ENCODE measurements at places on chromosomes 6 and 20.

DNA sequence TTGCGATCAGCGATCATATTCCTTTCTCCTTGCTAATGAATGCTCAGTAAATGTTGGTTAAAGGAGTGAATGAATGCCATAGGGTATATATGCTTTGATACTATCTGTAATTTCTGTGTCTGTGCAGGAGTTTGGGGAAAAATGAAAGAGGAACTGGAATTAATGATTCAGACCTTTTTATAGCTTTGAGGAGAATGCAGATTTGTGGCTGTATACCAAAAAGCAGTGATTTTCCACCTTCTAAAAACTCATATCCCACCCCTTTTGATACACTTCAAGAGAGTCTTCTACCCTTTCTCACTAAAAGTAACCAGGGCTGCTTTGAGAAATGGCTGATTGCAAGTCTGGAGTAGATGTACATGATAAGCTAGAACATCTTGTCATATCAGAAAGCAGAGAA, 26.6 kb upstream of the SUMO4 start:
- DNase-seq: no peak

- DNase-seq: no peak
Measured at GRCh38 chr20:58612121-58612691, 38.9 kb upstream of the STX16 start.

GRCh38 chr20:46639587-46639986, 11.7 kb downstream of the SLC13A3 start:
- DNase-seq: no peak

DNA sequence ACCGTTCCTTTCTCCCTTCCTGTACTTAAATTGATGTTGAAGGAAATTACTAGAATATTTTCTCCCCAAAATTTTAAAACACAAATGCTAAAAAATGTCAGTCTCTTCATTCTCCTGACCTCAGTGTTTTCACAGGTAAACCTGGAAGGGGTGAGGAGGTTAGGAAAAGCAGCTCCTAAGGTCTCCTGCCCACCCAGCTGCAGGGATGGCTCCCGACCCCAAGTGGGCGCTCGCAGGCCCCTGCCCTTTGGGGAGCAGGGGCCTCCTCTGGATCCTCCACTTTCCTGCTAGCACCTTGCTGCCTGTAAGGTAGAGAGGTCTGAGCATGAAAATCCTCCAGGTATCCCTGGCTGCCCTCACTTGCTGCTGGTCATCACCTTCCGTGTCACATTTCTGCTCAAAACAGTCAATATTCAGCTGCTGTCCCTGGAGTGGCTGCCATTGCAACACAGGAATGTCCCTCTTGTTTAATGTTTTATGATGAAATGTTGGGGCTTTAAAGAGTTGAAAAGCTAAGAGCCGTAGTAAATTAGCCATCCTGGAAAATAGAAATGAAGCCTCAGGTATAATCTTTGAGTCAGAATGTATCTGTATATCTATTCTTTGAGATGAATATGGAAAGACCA, 10.9 kb upstream of the HSP90AB1 start:
- DNase-seq: no peak

DNA sequence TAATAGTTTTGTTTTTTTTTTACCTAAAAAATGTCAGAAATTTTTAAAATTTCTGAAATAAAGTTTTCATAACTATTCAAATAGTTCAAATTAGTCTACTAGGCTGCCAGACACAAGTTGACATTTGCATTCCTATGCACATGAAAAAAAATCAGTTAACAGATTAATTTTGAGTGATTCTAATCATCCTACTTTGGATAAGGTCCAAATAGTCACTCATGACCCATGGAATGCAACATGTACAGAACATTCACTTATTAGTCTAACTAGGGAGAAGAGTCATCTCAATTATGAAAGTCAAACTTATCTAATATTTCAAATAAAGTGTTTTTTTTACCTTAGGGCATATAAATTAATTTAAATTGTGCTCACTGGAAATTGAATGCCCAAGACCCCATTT, 390.2 kb downstream of the EPM2A start:
- DNase-seq: no peak

DNA sequence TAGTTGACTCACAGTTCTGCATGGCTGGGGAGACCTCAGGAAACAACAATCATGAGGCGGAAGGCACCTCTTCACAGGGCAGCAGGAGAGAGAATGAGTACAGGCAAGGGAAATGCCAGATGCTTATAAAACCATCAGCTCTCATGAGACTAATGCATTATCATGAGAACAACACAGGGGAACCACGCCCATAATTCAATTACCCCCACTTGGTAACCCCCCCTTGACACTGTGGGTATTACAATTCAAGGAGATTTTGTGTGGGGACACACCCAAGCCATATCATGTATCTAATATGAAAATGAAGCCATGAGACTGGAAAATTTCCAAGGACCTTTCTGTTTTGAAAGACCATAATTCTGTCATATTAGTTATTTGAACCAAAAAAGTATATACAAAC, 342.4 kb upstream of the PLCB4 start:
- DNase-seq: no peak

- no peak for DNase-seq
Measured at GRCh38 chr6:22699151-22699550, 129.8 kb downstream of the HDGFL1 start.

DNA sequence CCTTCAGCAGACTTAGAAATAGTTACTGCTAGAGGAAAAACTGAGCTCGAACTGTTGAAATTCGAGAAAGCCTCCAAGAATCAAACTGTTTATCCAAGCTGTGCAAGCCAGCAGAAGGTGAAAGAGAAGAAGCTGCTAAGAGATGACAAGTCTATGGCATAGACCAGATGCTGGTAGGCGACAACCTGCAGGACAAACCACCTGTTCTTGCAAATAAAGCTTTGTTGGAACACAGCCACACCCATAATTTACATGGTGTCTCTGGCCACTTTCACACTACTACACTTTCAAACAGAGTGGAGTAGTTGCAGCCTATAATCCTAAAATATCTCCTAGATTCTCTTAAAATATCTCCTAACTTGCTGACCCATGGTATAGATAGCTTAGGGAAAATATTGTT, 33.3 kb downstream of the TNFRSF21 start:
- DNase-seq: no peak

DNA sequence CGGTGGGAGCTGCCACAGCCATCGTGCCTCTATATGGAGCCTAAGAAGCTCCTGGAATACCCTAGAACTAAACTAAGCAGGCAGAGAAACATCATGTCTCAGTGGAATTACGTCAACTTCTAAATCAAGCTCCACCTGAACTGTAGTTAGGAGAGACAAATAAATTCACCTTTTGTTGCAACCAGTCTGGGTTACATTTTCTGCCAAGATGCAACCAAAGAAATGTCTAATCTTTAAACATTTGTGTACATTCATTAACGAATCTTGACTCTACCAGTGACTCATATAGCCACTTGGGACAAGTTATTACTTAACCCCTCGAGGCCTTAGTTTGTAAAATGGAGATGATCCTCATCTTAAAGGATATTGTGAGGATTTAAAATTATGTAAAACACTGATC, 8.9 kb downstream of the PTPRK start:
- DNase-seq: no peak

- no peak for DNase-seq
Measured at GRCh38 chr6:136235233-136235564, 14.9 kb downstream of the MTFR2 start.

DNA sequence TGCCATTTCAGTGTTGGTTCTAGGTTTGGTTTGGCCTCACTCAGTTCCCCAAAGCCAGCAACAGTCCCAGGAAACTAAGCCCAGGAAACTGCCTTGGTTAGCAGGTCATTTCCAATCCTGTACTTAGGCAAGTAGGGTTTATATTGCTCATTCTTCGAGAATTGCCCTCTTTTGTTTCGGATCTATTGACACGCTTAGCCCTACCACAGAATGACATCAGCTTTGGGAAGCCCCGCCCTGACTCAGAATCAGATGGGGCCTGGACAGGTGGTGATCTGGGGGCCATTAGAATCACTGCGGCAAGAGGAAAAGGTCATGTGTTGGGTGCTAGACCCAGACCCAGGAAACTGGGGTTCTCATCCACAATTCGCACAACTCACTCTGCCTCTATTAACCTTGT, 578.2 kb downstream of the QKI start:
- no peak for DNase-seq

DNA sequence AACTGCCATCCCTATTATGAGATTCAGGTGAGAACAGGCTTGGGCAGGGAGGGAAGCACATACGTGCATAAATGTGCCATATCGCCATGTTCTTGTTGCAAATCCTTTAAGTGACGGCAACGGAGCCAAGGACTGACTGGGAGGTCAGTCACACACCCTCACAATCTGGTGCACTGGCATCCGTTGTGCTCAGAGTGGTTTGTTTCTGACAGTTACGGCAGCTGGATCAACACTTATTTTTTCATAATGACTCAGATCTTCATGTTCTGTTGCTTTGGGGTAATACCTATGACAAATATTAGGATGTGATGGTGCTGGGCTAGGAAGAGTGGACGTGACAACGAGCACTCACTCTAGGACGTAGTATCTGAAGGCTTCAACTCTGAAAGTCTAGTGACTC, 56.2 kb upstream of the PREP start:
- DNase-seq: peak; percentile 19

GRCh38 chr6:144334150-144334708, 49.1 kb downstream of the UTRN start:
- DNase-seq: peak; percentile 77

- DNase-seq: no peak
Measured at GRCh38 chr20:38193586-38194105, 28.6 kb upstream of the TGM2 start.

GRCh38 chr6:143333081-143333480, 117.4 kb downstream of the ADAT2 start:
- DNase-seq: no peak

GRCh38 chr20:5191829-5192569, 65.2 kb downstream of the CDS2 start:
- no peak for DNase-seq

DNA sequence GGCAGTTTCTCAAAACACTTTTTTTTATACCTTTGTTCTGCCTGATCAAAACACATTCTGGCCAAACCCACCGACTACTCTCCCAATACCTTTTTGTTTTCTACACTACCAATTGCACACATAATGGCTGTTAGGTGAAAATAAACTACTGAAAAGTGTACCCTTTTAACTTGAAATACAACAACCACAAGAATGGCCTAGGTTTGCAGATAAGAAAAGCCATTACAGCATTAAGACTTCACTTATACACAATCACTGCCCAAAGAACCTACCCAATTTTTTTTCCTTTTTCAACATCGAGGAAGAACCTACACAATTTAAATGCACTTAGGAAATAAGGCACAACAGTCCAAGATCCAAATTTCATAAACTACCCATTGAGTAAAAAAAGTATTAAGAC, 1.8 kb downstream of the SEC63 start:
- no peak for DNase-seq

- no peak for DNase-seq
Measured at GRCh38 chr20:62161347-62161746, 17.8 kb downstream of the SS18L1 start.

- DNase-seq: no peak
Measured at GRCh38 chr6:73644941-73645591, 8.7 kb downstream of the SLC17A5 start.

DNA sequence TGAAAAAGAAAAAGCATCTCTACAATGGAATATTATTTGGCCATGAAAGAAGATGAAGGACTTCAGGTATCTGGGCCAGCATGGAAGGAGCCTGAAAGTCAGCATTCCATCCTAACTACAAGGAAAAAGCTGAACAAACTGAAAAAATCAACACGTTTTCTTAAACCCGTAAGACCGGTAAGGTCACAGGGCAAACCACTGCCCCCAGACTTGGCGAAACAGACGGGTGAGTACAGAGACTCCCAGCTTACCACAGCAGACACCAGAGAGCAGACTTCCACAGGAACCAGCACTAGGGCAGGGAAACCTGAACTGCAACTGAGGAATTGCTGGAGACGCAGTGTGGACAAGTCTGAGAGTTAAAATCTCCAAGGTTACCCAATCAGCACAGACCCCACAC, 31.4 kb downstream of the BEND3 start:
- DNase-seq: no peak
